ENCODE measurements at places on chromosomes 16 and 17. TPM values are rescaled to one million over a fixed set of nuclear protein-coding genes. Genes with fewer than 3 reads are reported as not detected.

Gene CHD9NB
- total RNA-seq, result 2.2 TPM

Gene TMEM231
- 4.2 TPM for total RNA-seq

DNA sequence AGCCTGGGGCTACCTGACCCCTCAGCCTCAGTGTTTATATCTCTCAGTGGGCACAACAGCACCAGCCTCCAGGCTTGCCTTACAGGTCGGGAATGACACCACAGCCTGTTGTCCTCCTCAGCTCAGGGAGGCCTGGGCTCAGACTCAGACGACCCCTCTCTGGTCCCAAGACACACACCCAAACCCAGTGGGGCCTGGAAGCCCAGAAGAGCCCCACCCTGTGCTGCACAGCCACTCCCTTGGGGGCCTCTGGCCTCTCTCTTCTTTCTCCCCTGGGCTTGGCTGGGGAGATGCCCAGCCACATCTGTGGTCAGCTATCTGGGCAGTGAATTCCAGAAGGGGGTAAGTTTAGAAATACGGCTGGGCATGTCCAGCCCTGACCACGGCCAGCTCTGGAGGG, 2.4 kb downstream of the NATD1 start:
- no peak for DNase-seq
- no peaks in the 10 kb centered on the region for H3K27me3 ChIP-seq
- peaks cover 35% of the 10 kb centered on the region for H3K4me1 ChIP-seq
- no peak overlapping the region for H3K27ac ChIP-seq
- H3K4me3 ChIP-seq, result no peak overlapping the region
- H3K36me3 ChIP-seq, result no peaks in the 10 kb centered on the region

- H3K4me1 ChIP-seq, result no peaks in the 10 kb centered on the region
- no peak overlapping the region for H3K27ac ChIP-seq
- no peaks in the 10 kb centered on the region for H3K27me3 ChIP-seq
These were observed 29.8 kb upstream of the SALL1 start for GRCh38 chr16:51180719-51181502.

All from esophagus squamous epithelium (tissue), 5 donors.